ENCODE measurements at places on chromosomes 6 and 20.

- no peak for DNase-seq
These were observed 328.4 kb downstream of the PRL start for GRCh38 chr6:21968411-21968810.

- no peak for DNase-seq
These were observed 212.1 kb downstream of the WDR27 start for GRCh38 chr6:169489563-169490245.

- DNase-seq, result no peak
These were observed 28.6 kb upstream of the YWHAB start for GRCh38 chr20:44856856-44857448.

DNA sequence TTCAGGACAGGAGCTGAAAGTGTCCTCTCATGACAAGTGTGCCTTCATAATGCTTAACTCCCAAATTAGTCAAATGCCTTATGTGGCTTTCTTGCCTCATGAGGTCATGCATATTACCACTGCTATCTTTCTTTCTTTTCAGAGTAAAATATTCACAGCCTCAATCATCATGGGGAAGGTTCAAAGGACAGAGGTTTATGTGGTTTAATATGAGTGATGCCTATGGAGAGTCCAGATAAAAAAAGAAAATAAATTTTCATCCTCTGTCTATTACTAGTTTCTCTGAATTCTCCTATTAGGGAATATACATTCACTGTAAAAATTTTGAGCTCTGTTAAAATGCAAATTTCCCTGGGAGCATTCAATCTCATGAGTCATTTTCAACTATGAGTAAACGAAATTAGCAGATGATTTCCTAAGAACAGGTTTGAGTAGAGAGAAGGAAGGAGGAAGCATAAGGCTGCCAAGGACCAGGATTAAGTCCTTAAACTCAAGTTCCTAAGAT, 396.9 kb upstream of the ADGRB3 start:
- DNase-seq, result no peak

- no peak for DNase-seq
These were observed 32.4 kb upstream of the FBXO9 start for GRCh38 chr6:53032849-53033248.

DNA sequence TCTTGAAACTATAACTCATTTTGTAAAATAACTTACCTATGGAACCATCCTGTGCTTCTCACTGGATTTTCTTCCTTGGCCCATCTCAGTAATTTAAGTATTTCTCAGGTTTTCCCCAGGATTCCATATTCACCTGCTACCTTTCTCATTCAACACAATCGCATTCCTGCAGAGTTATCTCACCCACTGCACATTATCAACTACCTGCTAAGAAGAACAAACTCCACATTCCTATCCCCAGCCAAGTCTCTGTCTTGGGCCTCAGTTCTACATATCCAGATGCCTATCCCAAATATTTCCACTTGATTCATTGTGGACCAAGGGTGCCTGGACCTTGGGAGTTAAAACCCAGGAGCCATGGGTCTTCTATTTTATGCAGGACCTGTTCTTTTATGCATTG, 60.2 kb upstream of the KCNQ5 start:
- DNase-seq, result no peak
